T-helper 2 cell (primary cell): ENCODE measurements at places on chromosomes 5 and 9.

DNA sequence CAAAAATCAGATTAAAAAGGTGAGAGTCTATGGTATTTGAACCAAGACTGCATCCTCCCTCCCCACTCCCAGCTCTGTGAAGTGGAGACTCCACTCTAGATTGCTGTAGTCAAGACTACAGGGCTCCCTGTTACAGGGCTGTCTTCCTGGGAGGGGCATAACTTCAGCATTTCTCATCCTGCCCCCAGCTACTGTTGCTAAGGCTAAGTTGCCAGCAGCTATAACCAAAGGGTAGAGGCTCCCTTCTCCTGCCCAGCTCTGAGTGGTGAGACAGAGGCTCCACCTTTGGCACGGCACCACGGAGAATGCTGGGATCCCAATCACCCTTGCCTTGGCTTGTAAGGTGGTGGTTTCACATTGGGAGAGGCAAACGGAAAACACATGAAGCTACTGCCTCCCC, 39.2 kb upstream of the GCNT4 start:
- DNase-seq, result no peak

DNA sequence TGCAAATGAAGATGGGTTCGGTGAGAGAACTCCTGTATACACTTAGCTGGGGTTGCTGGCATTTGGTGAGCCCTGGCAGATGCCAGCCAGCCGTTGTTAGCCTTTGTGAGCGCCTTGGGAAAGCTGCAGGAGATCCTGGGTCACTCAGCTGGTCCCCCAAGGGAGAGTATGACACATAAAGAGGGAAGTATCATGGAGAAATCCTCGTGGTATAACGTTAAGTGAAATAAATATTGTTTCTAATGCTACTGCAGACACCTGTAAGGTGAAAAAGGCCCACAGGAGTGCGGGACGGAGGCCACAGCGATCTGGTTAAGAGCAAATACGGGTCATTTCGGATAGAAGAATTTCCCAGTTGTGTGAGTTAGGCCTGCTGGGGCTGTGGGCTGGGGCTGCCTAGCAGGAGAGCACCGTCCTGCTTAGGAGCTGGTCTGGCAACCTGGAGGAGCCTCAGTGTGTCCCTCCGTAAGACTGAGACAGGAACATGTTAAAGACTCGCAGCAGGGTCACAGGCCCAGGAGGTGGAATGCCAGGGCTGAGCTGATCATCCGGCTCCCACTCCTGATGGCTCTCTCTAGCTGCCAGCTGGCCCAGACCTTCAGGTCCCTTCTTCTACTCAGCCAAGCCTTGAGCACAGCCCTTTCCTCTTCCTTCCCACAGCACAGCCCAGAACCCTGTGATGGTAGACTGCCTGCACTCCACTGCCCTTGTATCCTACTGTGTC, 4.9 kb downstream of the NKX2-5 start:
- DNase-seq, result no peak

- DNase-seq, result no peak
Measured at GRCh38 chr5:16937503-16938161, 1.5 kb upstream of the MYO10 start.

GRCh38 chr5:151205411-151205810, 18.5 kb downstream of the CCDC69 start:
- no peak for DNase-seq
